ENCODE measurements at places on chromosomes 5 and 9. TPM values are rescaled to one million over a fixed set of nuclear protein-coding genes. Genes with fewer than 3 reads are reported as not detected.
A peak's percentile ranks its signal among the peaks of the same experiment; 100 is the strongest.

DNA sequence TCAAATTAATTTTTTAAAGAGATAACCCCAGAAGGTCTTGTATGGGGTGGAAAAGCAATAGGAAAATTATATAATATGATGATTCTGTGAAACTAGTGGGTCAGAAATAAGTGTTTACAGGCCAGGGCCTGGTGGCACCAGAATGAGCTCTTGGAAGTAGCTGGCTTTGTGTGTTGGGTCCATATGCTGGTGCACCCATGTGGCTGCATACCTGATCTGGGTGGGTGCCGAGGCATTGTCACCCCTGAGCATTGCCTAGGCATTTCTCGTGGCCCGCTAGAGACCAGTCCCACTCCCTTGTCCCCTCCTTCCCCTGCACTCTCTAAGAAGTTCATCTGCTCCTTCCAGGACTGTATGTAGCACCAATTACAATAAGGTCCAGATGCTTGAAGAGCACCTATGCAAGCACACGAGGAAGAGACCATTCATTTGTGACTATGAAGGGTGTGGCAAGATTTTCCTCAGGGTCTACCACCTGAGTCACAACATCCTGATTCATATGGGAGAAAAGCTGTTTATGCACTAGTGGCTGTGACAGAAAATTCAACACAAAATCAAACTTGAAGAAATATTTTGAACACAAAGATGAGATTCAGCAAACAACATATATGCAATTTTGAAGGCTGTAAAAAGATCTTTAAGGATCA lies 19.8 kb upstream of the IL33 start:
- peak; percentile 39 for DNase-seq

SARDH gene
- total RNA-seq = not detected

DNA sequence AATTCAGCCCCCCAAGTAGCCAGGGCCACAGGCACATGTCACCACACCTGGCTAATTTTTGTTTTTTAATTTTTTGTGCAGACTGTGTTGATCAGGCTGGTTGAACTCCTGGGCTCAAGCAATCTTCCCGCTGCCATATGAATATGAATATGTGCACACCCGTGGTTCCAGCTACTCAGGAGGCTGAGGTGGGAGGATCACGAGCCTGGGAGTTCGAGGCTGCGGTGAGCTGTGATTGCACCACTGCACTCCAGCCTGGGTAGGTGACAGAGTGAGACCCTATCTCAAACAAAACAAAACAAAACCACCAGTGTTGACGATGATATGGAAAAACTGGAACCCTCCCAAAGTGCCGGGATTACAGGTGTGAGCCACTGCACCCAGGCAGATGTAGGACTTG lies 32.0 kb downstream of the EHMT1 start:
- DNase-seq = no peak

- DNase-seq = no peak
Measured at GRCh38 chr9:95642189-95642588, 125.4 kb upstream of the PTCH1 start.

GRCh38 chr9:132301521-132301920 lies 53.3 kb downstream of the SETX start:
- DNase-seq = no peak

DNA sequence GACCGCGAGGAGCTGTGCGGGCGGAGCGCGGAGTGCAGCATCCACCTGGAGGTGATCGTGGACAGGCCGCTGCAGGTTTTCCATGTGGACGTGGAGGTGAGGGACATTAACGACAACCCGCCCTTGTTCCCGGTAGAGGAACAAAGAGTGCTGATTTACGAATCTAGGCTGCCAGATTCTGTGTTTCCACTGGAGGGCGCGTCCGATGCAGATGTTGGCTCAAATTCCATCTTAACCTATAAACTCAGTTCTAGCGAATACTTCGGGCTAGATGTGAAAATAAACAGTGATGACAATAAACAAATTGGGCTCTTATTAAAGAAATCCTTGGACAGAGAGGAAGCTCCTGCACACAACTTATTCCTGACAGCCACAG lies 590 bp downstream of the PCDHA6 start:
- no peak for DNase-seq

- DNase-seq = no peak
Measured at GRCh38 chr5:129163810-129164378, 69.3 kb downstream of the ISOC1 start.

- DNase-seq = no peak
Measured at GRCh38 chr5:38997591-38997990, 76.6 kb downstream of the RICTOR start.
